NCI-H524 (cell line): ENCODE measurements at places on chromosomes 12 and 14.
A peak's percentile ranks its signal among the peaks of the same experiment; 100 is the strongest.

DNA sequence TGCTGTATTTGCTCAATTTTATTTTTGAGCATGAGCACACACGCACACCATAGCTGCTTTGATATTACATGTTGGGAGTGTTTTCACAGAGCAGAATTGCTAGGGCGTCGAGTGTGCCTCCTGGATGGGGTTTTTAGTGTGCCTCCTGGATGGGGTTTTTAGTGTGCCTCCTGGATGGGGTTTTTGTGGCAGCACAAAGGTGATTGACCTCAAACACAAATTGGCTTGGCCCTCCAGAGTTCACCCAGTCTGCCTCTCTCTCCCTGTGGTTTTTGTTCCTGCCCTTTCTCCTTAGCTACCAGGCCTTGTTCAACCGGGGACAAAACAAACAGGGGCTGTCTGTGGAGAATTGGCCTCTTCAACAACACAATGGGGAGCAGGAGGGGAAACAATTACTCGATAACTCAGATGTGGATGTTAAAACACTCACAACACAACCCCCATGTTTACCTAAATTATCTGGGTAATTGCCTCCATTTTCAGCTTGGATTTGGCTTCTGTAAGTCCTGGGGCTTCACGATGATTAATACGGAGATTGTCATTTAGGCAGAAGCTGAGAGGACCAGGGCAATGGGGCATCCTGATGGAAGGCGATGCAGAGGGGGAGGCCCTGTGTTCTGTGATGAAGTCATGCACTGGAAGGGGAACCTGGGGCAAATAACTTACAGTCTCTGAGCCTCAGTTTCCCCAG, 26.9 kb downstream of the TBX3 start:
- no peak for DNase-seq

GRCh38 chr14:79420725-79421124, 790.6 kb downstream of the DIO2 start:
- DNase-seq, result no peak

GRCh38 chr14:64704743-64705380, 638 bp downstream of the PLEKHG3 start:
- peak; percentile 53 for DNase-seq

GRCh38 chr12:52202361-52203078, 10.7 kb upstream of the KRT80 start:
- DNase-seq, result no peak

GRCh38 chr12:117774941-117775775, 193.6 kb downstream of the KSR2 start:
- no peak for DNase-seq

- no peak for DNase-seq
These were observed 313.5 kb downstream of the KCNC2 start for GRCh38 chr12:74896186-74896585.
